Pancreas (tissue), 10 donors: ENCODE measurements at places on chromosomes 3 and 15.

GRCh38 chr15:28252831-28253230 is 69.1 kb downstream of the HERC2 start:
- no peak for DNase-seq

GRCh38 chr3:186496016-186496415 is 48.2 kb downstream of the CRYGS start:
- no peak for DNase-seq

DNA sequence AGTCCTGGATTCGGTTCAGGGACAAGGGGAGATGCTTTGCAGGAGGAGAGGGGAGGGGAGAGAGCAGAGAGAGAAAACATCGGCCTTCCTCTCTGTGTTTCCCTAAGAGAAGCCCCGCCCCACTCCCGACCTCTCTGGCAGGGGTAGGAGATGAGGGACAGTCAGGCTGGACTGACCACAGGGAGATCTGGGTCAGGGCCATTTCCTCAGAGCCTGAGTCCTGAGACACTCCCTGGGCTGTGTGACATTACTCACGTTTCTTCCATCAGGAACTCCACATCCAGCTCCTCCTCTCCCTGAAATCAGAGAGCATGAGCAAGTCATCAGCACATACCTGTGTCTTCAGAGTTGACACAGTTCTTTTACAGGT is 9.1 kb downstream of the PLA2G4D start:
- peak; percentile 13 for DNase-seq

GRCh38 chr15:58438956-58439355 is 7.2 kb downstream of the LIPC start:
- no peak for DNase-seq

DNA sequence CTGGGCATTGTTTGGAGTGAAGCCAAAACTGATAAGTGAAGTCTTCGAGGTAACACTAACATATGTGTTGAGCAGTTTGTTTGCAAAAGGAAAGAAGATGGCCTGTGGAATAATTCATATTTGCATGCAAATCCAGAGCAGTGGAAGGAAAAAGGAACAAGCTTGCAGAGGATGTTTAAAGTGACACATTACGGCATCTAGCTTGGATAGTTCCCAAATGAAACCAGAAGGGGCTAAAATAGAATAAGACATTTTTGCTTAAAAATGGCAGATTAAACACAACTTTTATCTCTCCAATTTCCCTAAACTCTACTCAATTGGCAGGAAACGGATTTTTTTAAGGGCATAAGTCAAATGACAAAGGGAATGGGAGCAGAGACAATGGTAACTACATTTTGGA is 25.4 kb upstream of the RYK start:
- no peak for DNase-seq

GRCh38 chr15:86506401-86506800 is 426.7 kb downstream of the AGBL1 start:
- DNase-seq, result no peak

DNA sequence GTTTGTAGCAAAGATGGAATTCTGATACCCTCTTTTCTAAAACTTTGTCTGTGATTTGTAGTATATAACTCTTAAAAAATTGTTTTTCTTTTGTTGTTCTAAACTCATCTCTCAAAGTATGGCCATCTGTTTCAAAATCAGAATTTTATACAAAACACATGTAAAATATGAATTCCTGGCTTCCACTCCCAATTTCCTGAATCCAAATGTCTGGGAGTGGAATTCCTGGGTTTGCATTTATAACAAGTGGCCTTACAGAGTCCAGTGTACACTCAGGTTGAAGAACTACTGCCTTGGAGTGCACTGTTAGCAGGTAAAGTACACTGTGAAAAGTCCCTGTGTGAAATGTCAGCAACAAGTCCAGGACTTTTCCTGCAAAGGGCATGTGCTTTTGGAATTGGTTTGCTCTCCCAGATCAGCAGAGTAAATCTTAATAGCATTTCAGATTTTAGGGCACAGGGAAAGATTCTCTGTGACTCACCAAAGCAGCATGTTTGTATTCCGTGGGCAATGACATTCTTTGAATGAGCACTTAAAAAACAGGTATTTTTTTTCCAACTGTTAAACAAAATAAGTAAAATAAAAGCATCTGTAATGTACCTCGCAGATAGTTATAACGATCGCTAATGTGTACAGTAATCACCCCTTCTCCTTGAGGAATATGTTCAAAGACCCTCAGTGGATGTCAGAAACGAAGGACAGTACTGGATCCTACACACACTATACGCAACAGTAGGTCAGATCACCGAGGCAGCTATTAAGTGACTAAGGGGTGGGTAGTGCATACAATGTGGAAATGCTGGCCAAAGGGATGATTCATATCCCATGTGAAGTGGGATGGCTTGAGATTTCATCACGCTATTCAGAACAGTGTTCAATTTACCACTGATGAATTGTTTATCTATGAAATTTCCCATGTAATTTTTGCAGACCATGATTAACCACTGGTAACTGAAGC is 2.0 kb upstream of the CLDN16 start:
- DNase-seq, result no peak

GRCh38 chr3:32453346-32453745 is 49.3 kb downstream of the CMTM6 start:
- no peak for DNase-seq

- DNase-seq, result no peak
These were observed 1.1 kb downstream of the C2CD4B start for GRCh38 chr15:62164014-62164395.

GRCh38 chr3:184639351-184639750 is 72.5 kb downstream of the MAGEF1 start:
- no peak for DNase-seq

- no peak for DNase-seq
These were observed 5.7 kb downstream of the SUCLG2 start for GRCh38 chr3:67648701-67649100.
